Type B pancreatic cell (in vitro differentiated cells): ENCODE measurements at places on chromosomes 13 and 19.

DNA sequence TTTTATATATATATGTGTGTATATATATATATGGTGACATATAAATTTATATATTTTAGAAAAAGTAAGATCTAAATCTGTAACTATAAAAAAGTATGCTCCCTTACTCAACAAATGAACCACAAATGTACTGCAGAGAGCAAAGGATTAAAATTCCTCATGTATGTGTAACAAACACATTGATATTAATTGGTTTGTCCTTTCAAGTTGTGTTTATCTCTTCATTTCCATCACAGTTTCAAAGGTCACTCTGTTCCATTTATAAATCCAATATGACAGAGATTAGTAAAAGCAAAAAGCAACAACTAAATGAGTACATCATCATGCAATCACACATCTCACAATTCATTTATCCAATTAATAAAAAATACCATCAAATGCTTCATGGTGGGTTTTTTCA, 247.9 kb downstream of the DACH1 start:
- no peak for DNase-seq

- DNase-seq, result no peak
Measured at GRCh38 chr13:89678466-89679121, 1668.9 kb upstream of the MIR17HG start.

DNA sequence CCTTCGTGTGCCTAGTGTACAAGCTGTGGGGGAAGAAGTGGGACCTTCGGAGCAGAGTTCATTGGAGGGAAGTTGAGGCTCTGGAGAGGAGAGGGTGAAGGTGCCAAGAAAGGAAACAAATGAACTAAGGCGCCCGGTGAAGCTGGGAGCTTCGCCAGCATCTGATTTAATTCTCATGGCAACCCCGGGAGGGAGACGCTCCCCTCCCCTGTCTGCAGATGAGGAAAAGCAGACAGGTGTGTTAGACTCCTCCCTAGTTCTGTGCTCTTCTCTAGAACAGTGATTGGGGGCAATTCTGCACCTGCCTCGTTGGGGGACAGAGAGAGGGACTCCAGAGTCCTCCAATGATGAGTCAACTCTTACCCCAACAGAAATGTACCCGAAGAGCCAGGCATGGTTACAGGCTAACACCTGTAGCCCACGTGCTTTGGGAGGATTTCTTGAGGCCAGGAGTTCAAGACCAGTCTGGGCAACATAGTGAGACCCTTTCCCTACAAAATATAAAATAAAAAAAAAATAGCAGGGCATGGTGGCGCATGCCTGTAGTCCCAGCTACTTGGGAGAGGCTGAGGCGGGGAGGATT, 4.2 kb downstream of the SSC5D start:
- DNase-seq, result no peak

GRCh38 chr13:30192320-30193093, 114.8 kb downstream of the KATNAL1 start:
- no peak for DNase-seq

- DNase-seq, result no peak
Measured at GRCh38 chr13:57748096-57748495, 116.6 kb downstream of the PCDH17 start.

DNA sequence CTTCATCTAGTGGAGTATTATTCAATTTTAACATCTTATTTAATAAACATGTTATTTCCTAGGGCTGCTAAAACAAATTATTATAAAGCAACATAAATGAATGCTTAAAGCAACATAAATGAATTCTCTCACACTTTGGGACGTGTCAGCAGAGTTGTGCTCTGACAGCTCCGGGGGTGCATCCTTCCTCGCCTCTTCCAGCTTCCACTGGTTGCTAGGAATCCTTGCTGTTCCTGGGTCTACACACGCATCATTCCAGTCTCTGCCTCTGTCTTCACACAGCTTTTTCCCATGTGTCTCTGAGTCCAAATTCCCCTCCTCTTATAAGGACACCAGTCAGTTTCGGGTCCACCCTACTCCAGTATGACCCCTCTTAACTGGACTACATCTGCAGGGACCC, 21.6 kb upstream of the SPATA13 start:
- no peak for DNase-seq

GRCh38 chr19:3324405-3324856, 42.0 kb upstream of the NFIC start:
- DNase-seq, result no peak
